NCI-H1105 treated with DMSO at 0.1 percent for 48 hours (cell line): ENCODE measurements at places on chromosomes 12 and 14.

GRCh38 chr12:89161557-89161956 lies 190.7 kb downstream of the DUSP6 start:
- no peak for DNase-seq

- DNase-seq: no peak
Measured at GRCh38 chr12:116471544-116471943, 87.6 kb upstream of the MAP1LC3B2 start.

- DNase-seq: no peak
Measured at GRCh38 chr14:91694643-91695042, 37.2 kb downstream of the CATSPERB start.

GRCh38 chr14:99596071-99596627 lies 7.9 kb downstream of the CCDC85C start:
- DNase-seq: no peak

DNA sequence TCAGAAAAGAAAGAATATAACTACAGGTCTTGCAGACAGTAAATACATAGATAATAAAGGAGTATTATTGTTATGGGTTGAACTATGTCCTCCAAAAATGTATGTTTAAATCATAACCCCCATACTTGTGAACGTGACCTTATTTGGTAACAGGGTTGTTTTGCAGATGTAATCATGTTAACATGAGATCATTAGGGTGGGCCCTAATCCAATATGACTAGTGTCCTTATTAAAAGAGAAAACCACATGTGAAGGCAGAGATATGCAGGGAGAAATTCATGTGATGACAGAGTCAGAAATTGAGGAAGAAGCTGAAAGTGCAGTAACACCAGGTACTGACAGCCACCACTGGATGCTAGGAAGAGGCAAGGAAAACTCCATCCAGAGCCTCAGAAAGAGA lies 29.0 kb downstream of the MAGOHB start:
- DNase-seq: no peak
